Activated T-cell treated with anti-CD3 and anti-CD28 coated beads, Interleukin-2, amount 50 U/mL, for 48 hours (primary cell): ENCODE measurements at places on chromosomes 3 and 15.

- no peak for DNase-seq
Observed at GRCh38 chr15:87557881-87558280, 698.7 kb downstream of the NTRK3 start.

DNA sequence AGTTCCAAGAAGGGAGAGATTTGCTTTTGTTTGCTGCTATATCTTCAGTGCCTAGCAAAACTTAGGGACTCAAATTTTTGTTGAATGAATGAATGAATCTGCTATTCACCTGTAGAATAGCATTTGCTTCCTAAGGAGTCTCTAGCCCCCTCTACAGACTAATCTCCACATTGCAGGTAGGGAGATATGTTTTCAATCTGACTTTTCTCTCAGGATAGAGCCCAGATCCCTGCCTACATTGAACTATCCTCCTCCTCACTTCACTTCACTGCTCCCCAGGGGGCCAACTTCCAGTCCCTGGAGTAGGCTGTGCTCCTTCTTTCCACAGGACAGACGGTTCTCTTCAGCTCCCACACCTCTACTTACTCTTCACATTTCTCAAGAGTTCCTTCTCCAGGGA lies 81.9 kb upstream of the PTX3 start:
- DNase-seq, result no peak

- no peak for DNase-seq
Observed at GRCh38 chr15:92901995-92902394, 1.9 kb downstream of the CHD2 start.

- DNase-seq, result no peak
Observed at GRCh38 chr15:48498828-48499227, 146.7 kb downstream of the FBN1 start.

DNA sequence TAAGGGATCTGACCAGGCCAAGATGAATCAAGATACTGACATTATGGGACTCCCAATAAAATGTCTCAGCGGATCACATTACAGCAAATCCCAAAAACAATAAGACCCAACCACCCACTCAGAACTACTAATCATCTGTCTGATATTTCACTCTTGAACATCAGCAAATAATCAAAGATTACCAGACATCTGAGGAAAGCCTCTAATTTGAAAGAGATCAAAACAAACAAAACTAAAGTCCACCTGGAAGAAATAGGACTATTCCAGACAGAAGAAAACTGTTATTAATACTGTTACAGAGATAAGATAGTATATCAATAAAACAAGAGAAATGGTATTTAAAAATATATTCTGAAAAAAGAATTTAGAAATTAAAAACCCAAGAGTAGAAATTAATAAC lies 29.0 kb downstream of the TP53BP1 start:
- no peak for DNase-seq

GRCh38 chr3:117409701-117410459 lies 700.3 kb downstream of the TUSC7 start:
- no peak for DNase-seq

GRCh38 chr3:110165370-110165743 lies 828.0 kb upstream of the DPPA4 start:
- DNase-seq, result no peak

DNA sequence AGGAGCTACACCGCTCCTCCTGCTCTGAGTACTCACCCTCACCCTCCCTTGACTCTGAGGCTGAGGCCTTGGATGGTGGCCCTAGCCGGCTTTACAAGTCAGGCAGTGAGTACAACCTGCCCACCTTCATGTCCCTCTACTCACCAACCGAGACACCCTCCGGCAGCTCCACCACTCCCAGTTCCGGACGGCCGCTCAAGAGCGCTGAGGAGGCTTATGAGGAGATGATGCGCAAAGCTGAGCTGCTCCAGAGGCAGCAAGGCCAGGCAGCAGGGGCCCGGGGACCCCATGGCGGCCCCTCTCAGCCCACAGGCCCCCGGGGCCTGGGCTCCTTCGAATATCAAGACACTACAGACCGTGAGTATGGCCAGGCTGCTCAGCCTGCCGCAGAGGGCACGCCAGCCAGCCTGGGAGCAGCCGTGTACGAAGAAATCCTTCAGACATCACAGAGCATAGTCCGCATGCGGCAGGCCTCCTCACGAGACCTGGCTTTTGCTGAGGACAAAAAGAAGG lies 21.2 kb upstream of the APEH start:
- DNase-seq, result no peak

DNA sequence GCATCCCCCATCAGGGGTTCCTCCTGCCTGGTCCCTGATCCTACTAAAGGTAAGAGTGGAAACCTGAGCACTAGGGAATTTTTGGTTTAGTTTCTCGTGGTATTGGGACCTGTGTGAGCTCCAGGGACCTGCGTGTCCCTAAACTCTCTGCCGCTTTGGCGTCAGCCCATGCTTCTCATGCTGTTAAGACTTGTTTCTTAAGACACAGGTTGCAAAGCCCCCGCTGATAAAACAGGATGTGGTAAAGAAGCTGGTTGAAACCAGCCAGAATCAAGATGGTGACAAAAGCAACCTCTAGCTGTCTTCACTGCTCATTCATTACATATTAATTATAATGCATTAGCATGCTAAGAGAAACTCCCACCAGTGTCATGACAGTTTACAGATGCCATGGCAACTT lies 64.6 kb downstream of the LYZL4 start:
- DNase-seq, result peak; percentile 21

GRCh38 chr15:79430901-79431635 lies 1.1 kb upstream of the MINAR1 start:
- DNase-seq, result no peak

- DNase-seq, result no peak
Observed at GRCh38 chr3:134603956-134604355, 46.9 kb downstream of the KY start.

DNA sequence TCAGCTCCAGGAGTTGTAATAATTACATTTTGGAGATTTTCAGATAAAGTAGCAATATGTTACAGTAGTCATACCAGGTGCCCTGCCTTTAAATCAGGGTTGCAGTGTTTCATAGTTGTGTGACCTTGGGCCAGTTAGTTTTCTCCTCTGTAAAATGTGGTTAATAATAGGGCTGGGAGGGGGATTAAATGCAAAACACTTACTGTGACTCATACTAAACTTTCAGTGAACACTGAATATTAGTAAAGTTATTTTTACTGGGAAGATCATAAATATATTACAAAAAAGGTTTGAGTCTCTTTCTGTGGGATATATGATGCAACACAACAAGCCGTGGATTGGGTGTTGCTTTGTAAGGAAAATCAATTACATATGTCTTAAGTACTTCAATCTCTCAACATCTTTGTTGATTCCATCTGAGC lies 1.1 kb upstream of the EBLN2 start:
- DNase-seq, result no peak

DNA sequence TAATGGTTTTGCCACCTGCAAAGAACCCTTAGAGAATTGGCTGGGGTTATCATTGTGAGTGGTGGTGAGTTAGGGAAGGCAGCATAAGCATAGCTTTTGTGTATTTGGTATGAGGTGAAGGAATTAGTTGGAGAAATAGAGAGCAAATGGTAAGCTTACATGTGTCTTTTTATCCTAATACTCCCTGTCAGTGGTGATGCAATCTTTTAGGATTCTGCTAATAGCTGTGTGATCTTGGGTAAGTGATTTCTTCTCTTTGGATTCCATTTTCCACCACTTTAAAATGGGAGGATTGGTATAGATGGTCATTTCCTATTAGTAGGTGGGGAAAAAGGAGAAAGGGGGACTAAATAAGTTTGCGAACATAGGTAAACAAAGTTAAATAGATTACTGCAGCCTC lies 30.9 kb downstream of the PIAS1 start:
- DNase-seq, result no peak

DNA sequence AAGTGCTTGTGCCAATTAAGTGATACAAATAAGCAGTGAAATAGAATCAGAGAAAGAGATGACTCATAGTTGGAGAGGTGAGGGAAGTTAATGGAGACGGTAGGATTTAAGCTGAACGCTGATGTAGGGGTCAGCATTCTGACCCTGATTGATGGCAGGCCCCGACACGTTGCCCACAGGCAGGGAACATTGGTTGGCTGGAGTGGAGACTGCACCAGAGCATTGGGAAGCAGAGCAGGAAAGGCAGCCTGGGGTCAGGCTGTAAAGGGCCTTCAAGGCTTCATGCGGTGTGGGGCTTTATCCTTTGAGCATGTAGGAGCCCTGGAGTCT lies 68.6 kb downstream of the DCUN1D1 start:
- DNase-seq, result no peak

- DNase-seq, result no peak
Observed at GRCh38 chr3:156664011-156664830, 10.2 kb upstream of the TIPARP start.
